ENCODE measurements at places on chromosomes 1 and 21.

DNA sequence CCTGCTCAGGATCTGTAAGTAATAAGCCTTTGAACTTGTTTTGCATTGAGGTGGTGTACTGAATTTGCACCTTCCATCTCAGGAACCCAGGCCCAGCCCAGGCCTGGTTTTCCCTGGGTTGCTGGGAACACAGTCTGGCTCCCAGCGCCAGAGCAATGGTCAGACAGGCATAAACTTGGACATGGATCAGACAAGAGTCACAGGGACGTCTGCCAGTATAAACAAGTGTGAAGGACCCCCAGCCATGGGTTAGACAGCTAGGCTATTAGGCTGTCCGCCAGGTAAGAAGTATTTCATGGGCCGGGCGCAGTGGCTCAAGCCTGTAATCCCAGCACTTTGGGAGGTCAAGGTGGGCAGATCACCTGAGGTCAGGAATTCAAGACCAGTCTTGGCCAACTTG, 5.5 kb downstream of the IFNLR1 start:
- no peak for DNase-seq

DNA sequence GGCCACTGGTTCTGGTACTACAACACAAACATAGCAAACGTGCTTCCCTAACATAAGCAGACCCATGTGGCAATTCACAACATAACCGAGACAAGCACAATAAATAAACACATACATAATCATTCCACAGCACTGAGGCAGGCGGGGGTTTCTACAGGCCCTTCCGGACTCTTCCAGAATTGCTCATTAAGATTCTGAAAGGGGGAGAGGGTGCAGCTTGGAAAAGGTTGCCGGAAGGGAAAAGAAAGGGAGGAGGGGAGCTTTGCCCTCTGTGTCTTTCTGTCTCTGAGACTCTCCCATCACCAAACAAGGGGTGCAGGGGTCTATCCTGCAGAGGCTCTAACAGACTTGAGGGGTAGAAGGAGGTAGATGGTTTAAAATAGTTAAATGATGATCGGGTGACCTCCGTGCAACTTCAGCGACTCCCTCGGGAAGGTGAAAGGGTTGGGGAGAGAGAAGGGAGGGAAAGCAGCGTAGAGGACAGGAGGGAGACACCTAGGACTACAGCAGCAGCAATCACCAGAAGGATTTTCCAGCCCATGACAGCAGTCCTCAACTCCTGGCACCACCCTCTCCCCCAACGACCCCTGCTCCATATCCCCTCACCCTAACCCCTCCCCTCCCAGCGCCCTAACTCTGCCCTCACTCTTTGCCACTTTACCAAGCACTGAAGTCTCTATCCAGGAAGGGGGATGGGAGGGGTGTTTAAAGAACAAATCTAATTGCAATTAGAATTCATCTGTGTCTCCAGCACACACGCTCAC, 365.5 kb upstream of the ESRRG start:
- no peak for DNase-seq

GRCh38 chr1:97898948-97899347, 21.9 kb downstream of the DPYD start:
- DNase-seq, result no peak

- no peak for DNase-seq
These were observed 187.1 kb downstream of the LMO4 start for GRCh38 chr1:87515781-87516180.

DNA sequence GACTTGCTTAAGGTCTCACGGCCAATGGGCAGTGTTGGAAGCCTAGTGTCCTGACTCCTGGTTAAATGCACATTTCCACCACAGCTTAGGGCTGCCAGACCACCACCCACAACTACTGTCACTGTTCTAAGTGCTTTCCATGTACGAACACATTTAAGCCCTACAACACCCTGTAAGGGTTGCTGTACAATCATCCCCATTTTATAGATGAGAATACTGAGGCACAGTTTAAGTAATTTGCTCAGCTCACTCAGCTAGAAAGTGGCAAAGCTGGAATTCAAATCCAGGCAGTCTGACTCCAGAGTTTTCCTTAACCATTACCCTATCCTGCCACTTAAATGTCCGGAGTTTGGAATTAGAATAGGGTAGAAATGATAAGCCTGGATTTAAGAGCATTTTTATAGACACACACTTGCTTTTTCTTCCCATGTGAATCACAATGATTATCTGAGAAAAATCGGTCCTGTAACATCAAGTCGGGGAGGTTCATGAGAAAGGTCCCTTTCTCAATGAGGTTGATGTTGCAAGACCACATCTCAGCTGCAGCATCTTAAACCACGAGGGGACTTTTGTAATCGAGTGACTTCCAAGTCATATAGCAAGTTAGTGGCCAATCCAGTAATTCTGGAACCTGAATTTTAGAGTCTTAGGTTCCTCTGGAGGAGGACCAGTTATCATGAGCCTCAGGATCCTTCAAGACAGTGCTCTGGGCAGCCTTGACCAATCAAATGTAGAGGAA, 8.6 kb downstream of the E2F2 start:
- DNase-seq, result no peak

DNA sequence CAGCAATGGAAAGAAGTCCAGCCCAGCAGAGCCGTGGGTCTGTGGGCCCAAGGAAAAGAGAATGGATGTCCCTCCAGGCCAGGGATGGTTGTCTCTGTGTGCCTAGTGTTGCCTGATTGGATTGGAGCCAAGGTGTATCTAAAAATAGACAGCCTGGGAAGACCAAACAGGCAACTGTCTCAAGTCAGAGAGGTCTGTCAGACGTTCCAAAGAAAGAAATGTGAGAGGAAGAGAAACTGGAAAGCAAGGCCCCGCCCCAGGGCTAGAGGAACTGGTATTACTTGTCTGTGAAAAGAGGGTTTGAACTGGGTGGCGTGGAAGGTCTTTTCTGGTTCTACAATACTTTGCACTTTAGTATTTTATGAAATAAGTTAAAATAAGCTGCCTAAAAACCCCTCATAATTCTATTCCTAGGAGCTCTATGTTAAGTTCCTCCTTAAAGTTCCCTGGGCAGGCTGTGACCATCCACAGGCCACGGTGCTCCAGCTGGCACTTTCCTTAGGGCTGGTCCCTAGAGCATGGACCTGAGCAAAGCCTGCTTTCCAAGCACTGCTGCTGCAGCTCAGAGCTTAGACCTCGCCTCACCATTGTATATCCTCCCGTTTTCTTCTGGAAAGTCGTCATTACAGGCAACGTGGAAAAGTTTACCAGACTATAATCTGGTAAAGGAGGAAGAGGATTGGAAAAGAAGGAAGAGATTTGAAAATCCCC, 151.6 kb downstream of the DISC1 start:
- no peak for DNase-seq

- DNase-seq, result no peak
These were observed 2.0 kb downstream of the UBE2Q1 start for GRCh38 chr1:154556422-154556821.

DNA sequence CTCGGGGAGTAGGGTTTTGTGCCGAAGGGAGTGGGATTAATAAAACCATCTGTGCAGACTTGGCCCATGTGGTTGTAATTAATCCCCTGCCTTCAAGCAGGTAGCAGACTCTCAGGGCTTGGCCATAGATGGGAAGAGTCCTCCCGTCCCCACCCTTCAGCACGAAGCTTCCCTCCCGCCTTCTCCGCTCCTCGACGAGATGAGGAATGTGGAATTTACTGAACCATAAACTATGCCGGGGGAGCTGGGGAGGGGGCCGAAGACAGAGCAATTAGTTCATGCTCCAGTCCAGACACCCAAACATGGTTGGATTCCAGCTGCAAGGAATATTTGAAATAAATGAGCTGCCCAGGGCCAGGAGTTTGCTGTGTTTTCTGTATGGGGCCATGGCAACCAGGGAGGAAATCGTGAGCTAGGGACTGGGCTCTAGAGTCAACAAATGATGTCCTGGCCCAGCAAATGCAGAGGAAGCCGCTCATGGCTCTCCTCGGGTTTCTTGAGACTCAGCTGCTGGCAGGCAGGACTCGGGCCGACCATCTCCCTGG, 78.8 kb downstream of the SPSB1 start:
- DNase-seq, result no peak

GRCh38 chr1:200310824-200311223, 99.0 kb downstream of the ZNF281 start:
- no peak for DNase-seq

GRCh38 chr1:147760481-147761260, at the start of gene GJA5:
TSS of gene GJA5 (minus strand) at chr1:147760602. CDS start at chr1:147759238, 1,364 bp downstream.
- no peak for DNase-seq

GRCh38 chr1:214658785-214659184, 55.8 kb downstream of the CENPF start:
- DNase-seq, result no peak

GRCh38 chr1:182740120-182740519, 49.5 kb upstream of the NPL start:
- DNase-seq, result no peak

DNA sequence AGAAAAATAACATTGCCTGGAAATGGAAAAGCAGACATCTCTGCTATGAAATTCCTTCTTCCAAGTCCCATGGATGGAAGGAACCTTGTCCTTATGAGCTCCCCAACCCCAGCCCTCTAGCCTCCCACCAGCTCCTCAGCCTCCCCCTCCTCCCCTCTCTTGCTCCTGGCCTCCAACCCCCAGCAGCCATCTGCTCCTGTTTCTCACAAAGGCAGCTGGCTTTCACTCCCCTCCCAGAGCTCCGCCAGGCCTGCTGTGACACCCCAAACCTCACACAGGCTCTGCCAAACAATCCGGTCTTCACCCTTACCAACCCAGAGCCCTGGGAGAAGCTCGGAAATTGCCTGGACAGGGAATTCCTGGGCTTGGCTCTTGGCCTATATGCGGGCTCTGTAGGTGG, 69.2 kb downstream of the KLHDC7A start:
- DNase-seq, result no peak

DNA sequence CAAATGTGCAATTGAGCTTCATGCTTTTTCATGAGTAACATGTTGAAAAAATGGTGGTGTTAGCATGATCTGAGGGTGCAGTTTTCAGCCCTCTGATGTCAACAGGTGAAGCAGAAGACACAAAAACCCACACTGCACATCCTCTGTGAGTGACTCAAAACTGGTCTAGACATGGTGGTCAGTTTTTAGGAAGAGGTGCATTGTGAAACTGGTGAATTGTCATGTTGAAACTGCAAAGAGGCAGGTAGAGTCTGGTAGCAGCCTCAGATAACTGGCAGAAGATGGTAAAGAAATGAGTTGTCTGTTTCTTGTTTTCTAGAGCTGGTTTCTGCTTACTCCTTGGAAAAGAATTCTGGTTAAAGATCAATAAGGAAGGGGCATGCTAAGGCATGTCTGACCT, 97.3 kb upstream of the HMCN1 start:
- DNase-seq, result no peak

- DNase-seq, result no peak
These were observed 14.0 kb downstream of the DEGS1 start for GRCh38 chr1:224196813-224197600.

DNA sequence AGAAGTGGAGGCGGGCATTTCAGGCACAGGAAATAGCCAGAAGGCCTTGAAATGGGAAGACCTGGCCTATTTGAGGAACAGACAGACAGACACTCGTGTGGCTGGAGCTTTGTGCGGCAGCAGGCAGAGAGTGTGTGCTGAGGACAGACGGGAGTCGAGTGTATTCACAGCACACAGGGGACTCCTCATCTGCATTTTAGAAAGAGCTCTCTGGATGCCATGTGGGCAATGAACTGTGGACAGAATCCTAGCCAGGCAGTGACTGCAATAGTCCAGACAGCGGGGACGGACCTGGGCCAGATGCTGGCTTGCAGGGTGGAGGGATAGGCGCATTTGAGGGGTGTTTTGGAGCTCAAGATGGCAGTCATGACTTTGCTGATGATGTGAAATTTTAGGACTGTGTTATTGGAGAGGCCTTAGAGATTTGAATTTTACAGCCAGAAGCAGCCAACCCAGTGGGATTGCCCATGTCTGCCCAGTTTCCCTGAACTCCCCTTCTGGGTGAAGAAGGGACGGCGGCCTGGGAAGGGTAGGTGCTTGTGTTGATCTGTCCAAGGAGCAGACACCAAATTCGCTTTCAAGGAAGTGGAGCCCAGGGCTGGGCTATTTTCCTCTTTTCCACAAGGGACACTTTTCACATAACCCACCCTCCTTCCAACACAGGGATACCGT, 43.7 kb downstream of the CHAF1B start:
- DNase-seq, result no peak

- DNase-seq, result no peak
These were observed 42.8 kb downstream of the HS2ST1 start for GRCh38 chr1:86957221-86957620.

DNA sequence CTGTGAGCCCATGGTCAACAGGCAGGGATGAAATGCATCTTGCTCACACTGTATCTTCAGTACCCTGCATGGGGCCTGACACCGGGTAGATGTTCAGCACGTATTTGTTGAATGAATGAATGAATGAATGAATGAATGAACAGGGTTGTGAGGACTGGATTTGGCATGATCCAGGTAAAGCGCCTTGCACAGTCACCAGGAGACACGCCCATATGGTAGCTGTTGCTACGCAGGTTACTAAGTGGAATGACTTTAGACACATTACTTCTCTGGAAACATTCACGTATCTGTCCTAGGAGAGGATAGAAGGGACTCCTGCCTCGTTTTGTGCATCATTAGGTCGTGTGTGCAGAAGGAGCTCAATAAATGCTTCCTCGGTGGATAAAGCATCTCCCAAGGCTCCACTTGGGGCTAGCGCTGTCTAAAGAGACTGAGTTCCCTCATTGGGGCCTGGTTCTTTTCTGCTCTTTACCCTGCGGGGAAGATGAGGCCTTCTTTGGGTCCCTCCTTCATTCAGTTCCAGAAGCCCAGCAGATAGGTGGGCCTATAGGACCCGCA, 54.2 kb downstream of the NDUFS5 start:
- DNase-seq, result no peak

- DNase-seq, result no peak
These were observed 21.0 kb downstream of the MMEL1 start for GRCh38 chr1:2611621-2612437.

DNA sequence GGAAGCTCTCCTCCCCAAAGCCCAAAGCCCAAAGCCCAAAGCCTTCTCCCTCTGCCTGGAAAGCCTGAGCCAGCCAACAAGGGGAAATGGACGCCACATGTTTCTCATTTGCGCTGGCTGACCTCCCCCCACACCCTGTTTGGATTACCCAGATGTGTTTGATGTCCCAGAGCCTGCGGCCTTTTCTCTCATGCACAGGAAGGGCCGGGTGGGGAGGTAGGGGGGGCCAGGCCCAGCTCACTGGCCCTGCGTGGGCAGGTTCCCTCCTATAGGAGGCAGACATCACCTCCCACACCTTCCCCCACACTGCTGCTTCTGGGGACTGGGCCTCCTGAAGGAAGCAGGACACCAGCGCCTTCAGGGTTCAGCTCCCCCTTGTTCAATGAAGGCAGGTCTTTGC, 116.3 kb downstream of the NAV1 start:
- no peak for DNase-seq

GRCh38 chr21:42619166-42619565, 34.3 kb upstream of the PDE9A start:
- no peak for DNase-seq

DNA sequence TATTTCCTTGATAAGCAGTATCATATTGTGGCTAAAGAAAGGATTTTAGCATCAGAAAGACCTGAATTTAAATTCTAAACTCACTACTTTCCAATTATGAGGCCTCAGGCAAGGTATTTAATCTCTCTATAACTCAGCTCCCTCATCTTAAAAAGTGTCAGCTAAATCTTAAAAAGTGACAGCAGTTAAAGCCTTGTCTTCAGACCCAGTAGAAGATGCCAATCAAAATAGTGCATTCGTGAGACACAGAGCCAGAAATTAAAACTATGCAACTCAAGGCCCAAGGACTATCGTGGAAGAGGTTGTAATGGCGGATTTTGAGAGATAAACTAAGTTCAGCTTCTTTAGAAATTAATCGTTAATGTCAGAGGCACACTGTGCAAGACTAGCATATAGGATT, 677.5 kb upstream of the BRINP3 start:
- no peak for DNase-seq

GRCh38 chr1:35379317-35380000, 111.0 kb downstream of the ZMYM4 start:
- no peak for DNase-seq

GRCh38 chr1:68028566-68028965, 21.9 kb downstream of the DIRAS3 start:
- DNase-seq, result no peak
